ENCODE measurements at places on chromosomes 6 and 20.

DNA sequence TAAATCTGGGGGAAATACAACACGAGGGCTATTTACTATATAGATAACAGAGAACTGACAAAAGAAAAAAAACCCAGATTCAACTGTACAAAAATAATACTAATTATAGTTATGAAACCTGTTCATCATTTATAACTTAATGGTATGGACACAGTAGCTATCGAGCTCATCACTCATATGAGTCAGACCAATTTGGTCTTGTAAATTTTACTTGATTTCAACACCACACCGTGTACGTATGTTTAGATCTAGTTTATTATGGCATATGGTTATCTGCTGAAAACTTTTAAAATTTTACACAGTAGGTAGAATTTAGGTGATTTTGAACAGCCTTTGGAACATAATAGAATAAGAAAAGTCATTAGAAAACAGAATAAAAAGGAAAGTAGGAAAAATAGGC, 5.5 kb downstream of the MYLK4 start:
- no peak for DNase-seq

GRCh38 chr20:17655286-17655651, 26.8 kb downstream of the RRBP1 start:
- DNase-seq = no peak

GRCh38 chr6:32116674-32117073, 7.5 kb upstream of the TNXB start:
- DNase-seq = no peak

- no peak for DNase-seq
Observed at GRCh38 chr6:111553580-111553979, 52.1 kb downstream of the TRAF3IP2 start.

DNA sequence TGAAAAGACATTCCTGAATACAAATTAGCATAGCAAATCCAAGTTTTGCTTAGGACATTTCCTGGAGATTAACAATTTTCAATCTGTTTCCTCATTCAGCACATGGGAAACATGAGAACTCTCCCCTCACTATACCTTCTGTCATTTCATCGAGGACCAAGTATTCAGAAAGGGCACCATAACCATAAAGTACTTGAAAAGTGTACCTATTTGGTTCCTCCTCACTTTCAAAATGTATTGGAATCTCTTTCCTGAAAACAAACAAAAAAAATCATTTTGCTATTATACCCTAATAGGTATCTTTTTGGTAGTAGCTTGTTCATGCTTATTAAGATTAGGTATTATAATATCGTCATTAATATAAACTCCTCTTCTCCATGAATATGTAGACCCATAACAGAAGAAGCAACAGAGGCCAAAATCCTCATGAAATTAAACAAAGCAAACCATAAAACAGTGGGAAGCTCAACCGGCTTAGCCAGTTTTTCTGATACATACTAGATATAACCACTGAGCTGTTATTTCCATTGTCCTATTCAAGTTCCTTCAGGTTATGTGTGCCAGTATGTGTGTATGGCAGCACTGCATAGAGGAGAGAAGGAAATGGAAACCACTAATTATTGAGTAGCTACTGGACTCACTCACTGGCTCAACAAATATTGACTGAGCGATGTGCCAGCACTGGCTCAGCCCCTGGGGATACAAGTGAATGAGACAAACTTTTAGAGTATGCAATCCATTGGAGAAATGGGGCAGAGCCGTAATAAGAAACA, 274.0 kb downstream of the MAFB start:
- DNase-seq = no peak

DNA sequence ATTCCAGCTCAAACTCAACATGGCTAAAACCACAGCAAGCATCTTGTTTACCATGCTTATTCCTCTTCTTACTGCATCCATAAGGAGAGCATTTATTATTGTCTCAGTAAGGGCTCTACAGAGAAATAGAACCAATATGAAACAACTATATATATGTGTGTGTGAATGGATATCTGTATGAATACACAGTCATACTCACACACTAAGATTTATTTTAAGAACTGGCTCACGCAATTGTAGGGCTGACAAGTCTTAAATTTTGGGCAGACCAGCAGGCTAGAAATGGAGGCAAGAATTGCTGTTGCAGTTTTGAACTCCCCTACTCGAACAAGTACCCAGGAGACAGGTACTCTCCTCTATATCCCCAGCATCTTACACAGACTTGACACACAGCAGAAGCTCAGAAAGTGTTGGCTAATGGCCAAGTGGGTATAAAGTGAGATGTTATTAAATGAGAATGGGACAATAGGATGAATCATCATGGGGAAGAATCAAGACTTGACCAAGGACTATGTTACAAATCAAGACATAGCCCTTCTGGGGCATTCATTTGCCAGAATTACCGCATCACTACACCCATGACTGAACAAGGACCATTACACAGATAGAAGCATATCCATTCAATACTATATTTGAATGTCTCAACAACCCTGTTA, 13.0 kb downstream of the ZHX3 start:
- no peak for DNase-seq

DNA sequence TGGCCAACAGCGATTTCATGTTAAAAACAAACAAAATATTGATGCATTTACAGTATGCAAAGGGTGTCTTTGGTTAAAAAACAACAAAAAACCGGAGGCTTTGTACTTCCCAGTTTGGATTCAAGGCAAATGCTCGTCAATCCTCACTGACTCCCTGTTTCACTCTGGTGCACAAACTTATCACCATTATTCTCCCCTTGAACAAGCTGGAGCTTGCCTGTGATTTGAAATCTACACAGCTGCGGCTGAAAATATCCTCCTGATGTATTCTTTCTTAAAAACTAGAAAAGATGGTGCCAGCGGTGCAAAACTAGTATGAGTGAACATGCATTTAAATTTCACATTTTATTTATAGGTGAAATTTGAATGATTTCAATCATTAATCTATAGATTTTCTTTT, 3.3 kb downstream of the PERP start:
- no peak for DNase-seq

DNA sequence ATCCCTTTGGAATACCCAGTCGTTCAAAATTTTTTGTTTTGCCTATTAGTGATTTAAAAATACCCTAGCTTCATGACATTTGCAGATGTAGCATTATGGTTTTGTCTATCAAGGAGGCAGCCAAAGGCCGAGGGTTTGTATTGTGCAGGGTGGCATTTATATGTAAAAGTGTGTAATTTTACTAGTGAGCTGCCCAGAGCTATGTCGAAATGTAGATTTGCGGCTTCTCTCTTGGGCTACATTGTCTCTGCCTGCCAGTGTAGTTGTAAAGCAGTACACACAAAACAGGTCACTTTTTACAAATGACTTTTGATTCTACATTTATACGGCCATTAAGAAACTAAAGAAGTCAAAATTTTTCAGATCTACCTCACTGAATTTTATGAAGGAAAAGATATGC, 87.7 kb downstream of the TSHZ2 start:
- DNase-seq = no peak

DNA sequence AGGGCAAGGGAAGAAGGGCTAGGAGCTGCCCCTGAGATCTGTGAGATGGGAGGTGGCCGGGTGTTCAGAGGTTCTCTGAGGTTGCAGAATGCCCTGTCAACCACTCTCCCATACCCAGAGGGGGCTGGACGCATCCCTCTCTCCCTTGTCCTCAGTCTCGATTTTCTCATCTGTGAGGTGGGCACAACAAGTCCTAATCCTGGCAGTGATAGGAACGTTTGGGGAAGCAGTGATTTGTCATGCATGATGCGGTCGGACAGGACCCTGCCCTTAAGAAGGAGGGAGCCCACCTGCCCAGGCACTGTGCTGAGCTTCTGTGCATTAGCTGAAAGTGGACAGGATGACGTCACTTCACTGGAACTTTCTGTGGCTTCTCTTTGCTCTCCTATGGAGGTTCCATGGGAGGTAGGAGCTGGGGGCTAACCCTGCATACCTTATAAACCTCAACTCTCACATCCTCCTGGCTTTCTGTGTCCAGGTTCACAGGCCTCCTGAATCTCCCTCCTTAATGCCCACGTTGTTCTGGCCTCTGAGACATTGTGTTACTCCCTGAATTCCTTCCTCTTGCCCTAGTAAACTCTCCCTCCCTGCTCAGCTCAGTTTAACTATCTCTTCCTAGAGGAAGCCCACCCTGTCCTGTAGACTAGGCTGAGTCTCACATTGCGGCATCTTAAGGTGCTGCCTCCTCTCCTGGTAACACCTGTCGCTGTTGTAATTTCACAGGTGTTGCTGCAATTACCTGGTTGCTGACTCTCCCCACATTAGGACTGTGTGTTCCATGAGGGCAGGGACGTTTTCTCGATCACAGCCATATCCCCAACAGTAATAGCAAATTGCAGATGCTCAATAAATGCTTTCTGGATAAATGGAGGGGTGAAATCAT, 30.1 kb upstream of the CSNK2A1 start:
- no peak for DNase-seq

GRCh38 chr20:4763261-4763660, 41.6 kb downstream of the PRND start:
- no peak for DNase-seq

- no peak for DNase-seq
Observed at GRCh38 chr20:23136893-23137745, 51.0 kb upstream of the CD93 start.

Measured in stimulated activated CD8-positive, alpha-beta memory T cell treated with anti-CD3 and anti-CD28 coated beads, Interleukin-7, amount 100 ng/mL, for 1 hour (primary cell).